A172 (cell line): ENCODE measurements at places on chromosomes 6 and 20. TPM values are rescaled to one million over a fixed set of nuclear protein-coding genes. Genes with fewer than 3 reads are reported as not detected.

DNA sequence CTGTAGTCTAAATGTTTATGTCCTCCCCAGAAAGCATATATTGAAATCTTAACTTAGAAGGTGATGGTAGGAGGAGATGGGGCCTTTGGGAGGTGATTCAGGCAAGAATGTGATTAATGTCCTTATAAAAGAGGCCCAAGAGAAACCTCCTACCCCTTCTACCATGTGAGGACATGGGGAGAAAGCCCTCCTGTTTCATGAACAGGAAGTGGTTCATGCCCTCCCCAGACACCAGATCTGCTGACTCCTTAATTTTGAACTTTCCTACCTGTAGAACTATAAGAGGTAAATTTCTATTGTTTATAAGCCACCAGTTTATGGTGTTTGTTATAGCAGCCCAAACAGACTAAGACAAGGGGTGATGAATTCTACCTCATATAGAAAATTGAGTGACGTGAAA, 8.7 kb upstream of the ECT2L start:
- no peak for DNase-seq

ESR1 gene
- 0.02 TPM in 1 of 2 replicates, not detected in the other for total RNA-seq

GRCh38 chr6:64034291-64034690, 398.7 kb downstream of the PHF3 start:
- DNase-seq = no peak

DNA sequence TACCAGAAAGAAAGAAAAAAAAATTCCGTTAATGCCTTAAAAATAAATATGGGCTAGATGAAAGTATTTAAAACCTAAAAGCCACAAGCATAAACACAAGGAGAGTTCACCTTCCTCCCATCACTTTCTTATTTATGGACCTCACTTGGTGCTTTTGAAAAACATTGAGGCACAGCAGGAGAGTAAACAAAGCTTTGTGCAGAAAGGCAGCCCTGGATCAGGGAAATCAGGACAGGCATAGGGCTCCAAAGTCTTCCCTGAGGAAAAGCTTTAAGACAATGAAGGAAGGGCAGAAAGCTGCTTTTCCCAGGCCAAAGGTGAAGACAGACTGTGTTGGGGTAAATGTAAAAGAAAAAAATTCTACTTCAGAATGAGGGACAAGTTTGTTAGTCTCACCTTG, 207.9 kb downstream of the CLVS2 start:
- no peak for DNase-seq

- DNase-seq = no peak
These were observed 4.0 kb downstream of the ZBTB2 start for GRCh38 chr6:151387175-151387970.

DNA sequence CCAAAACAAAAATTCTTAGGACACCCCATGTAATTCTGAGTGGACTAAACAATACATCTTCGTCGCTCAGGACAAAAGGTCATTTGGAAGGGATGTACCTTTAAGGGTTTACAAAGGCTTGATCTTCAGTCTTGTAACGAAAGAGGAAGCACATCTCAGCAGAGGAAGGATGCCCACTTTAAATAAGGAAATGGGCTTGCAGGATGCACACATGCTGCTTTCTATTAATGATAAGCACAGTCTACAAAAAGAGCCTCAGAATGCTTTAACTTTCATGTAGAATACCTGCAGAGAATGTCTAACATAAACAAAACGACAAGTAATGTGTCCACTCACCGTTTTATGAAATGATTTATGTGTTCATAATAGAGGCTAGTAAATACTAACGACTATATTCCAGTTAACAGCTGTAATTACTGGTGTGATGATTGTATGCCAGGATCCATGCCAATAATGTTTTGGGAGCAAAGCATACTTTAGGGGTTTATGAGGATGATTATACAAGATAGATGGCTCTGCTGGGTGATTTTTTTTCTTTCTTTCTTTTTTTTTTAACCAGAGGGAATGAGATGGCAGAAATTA, 216.9 kb downstream of the GMDS start:
- DNase-seq = peak; percentile 52

DNA sequence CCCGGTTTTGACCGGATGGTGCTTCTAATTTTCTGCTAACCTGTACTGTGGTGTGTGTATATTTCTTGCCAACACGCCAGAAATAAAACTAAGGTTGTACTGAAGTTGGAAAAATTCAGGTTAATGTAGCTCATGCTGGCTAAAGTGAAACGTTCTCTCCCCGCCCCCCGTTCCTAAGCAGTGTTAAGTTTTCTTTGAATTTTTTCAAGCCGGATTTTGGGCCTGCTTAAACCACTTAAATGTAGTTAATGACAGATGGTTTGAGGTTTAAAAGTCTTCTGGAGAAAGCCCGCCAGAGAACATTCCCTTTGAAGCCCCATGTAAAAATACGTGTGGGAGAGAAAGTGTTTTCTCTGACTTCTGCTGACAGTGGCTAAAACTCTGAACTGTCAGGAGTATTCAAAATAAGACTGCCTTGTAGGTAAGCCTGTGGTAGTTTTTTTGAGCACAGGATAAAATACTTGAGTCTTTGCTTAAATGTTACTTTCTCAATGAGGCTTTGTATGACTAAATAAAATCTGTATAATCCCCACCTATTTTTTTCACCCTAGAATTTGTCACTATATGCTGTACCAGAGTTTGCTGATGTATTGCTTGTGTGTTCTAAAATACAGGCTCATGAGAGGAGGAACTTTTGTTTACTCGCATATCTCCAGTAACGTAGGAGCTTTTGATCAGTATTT, 101.3 kb downstream of the OR2B2 start:
- DNase-seq = no peak

- no peak for DNase-seq
These were observed 200.3 kb downstream of the DLL1 start for GRCh38 chr6:170090561-170090960.

GRCh38 chr20:48766961-48767960, 60.5 kb downstream of the PREX1 start:
- DNase-seq = no peak

NCR2 gene
- total RNA-seq = not detected in 2 replicates

DNA sequence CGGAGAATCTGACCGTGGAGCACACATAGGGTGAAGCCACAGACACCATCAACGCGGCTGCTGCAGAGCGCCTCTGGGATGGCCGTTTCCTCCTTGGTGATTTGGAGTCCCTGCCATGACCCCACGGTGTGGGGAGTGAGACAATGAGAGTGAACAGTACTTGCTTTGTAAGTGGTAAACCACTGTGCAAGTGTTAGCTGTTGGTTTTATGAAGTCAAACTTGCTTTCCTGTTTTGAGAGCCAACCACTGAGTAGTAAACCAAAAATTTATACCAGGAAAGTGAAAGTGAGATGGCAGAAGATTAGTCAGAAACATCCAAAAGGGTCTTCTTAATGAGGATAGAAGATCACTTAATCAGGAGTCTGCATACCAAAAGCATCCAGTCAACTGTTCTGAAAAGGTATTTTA, 160.7 kb downstream of the FOXC1 start:
- DNase-seq = no peak

SLC25A27 gene
- total RNA-seq = 0.02 and 2.9 TPM in 2 replicates

GRCh38 chr6:113894712-113895674, 37.8 kb downstream of the MARCKS start:
- no peak for DNase-seq

GRCh38 chr6:141539617-141540016, 593.1 kb upstream of the GJE1 start:
- no peak for DNase-seq

DNA sequence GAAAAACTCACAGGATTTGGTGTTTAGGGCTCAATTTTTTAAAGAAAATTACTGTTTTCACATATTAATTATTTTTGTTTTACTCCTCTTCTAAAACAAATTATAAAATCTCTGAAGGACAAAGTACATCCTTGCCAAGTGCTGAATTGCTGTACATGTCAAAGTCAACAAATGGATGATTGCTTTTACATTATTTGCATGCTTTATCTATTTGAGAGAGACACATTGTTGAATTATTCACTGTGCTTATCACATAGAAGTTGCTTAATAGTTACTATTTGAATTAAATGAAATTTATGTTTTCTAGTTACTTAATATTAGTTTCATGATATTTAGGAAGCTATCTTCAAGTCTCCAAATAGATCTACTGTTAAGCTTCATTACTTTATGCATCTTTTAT, 318.6 kb upstream of the PTCHD4 start:
- DNase-seq = no peak

DNA sequence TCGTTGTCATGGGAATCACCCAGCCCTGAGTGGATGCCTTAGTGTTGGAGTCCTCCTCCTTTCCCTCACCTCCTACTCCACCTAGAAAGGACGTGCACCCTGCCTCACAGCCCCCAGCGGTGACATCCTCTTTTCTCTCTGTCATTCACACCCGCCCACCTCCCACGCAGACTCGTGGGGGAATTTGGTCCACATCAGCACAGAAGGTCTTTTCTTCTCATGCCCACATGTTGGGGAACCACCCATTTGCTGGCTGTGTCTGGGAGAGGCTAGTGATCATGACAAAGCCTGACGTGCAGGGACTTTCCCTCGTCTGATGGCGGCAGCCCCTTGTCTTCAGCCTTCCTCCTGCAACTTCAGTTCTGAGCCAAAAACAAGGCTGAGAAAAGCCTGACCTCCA, 96.0 kb upstream of the CNKSR3 start:
- DNase-seq = peak; percentile 6

- DNase-seq = no peak
These were observed 50.8 kb downstream of the GRM4 start for GRCh38 chr6:34095136-34095505.

DNA sequence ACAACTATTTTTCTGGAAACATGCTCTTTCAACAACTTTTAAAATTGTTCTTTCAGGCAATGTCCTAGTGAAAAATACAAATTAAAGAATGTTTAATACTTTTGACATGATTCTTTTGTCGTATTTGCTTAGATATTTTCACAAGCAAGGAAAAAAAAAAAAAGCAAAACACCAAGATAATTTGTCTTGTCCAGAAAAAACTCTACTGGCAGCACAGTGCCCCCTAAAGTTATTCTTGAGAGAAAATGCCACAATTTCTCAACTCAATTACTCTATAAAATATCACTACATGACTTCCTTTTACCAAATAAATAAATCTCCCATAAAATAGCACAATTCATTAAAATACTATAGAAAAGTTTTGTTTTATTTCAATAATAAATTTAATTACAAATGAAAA, 652.5 kb upstream of the EPHA7 start:
- no peak for DNase-seq

DNA sequence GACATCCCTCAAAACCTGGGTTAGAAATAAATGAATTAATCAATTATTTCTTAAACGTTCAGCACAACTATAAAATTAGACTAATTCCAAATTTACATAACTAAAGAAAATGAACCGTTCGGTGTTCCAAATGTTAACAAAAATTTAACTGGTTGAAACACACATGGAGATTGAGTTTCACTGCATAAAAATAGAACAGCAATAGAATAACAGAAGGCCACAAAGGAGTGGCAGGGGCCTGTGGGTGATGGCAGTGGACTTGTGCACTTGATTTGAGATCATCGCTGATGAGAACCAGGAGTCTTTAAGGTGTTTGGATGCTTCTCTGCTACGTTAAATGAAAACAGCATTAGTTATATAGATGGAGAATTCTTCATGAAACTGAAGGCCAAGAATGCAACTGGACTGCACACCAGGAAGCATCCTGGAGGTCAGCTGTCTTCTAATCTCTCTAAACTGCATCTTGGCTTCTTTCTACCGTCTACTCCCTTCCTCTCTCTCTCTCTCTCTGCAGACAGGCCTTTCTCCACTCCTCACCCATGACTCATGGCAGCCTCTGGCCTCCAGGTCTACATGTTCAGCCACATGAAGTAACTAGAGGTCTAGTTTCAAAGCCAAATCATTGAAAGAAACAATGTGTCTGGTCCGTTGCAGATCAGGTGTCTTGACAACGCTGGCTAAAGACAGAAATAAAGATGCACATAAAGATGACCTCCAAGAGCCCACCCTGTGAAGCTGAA, 111.3 kb downstream of the SIM1 start:
- DNase-seq = peak; percentile 18

DNA sequence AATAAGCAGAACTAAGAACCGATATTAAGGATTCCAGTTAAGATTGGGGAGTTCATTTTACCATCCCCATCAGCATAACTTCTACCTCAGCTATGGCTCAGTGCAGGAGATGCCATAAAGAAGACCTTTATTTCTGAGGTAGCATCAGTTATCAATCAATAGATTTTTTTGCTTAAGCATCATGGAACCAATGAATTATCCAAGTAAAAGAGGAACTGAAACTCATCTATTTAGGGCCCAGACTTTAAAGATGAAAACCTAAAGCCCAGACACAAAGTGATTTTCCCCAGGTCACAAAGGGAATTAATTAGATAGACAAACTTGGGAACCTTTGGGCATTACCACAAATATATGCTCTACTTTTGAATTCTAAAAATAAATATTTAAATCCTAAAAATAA, 59.2 kb upstream of the TINAG start:
- DNase-seq = no peak

- DNase-seq = no peak
These were observed 26.5 kb downstream of the LBP start for GRCh38 chr20:38372806-38373205.

EPHA7 gene
- not detected in 2 replicates for total RNA-seq

DNA sequence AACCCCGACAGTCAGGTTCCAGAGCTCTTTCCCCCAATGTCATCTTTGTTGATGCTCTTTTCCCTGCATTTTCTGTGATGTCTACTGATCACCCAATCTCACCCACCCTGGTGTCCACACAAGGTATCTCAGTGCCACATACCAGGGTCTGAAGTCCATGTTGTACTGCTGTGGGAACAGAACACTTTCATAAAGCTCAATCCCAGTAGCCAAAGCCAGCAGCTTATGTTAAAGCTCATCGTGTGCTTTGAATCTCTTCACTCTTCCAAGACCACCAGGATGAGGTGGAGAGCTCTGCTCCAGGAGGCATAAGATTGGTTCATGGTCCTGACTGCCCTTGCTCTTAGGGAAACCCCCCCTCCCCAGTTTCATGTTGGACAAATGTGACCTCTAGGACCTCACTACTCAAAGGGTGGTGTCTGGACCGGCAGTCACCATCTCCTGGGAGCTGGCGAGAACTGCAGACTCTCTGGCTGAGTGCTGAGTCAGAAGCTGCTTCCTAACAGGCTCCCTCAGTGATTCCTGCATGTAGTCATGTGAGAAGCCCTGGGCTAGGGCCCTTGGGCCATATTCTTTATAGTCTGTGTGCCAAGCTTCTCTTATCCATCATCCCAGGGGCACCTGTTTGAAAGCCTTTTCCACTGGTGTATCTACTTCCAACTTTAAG, 13.4 kb upstream of the CPNE5 start:
- DNase-seq = peak; percentile 79

- DNase-seq = peak; percentile 8
These were observed 4.9 kb downstream of the SPINT4 start for GRCh38 chr20:45727044-45727443.

DNA sequence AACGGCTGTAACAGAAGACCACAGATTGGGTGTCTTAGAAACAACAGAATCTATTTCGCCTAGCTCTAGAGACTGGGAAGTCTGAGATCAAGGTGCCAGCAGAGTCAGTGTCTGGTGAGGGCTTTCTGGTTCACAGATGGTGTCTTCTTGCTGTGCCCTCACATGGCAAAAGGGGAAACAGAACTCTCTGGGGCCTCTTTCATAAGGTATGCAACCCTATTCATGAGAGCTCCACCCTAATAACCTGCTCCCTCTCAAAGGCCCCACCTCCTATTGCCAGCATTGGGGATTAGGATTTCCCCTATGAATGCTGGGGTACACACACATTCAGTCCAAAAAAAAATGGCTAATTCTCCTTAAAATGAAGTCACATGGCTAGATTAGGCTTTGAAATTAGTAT, 10.0 kb downstream of the TXNDC5 start:
- DNase-seq = no peak

GRCh38 chr6:157898169-157898568, 75.1 kb downstream of the SNX9 start:
- DNase-seq = no peak

- DNase-seq = no peak
These were observed at the start of gene TNFRSF6B for GRCh38 chr20:63696628-63697356. Gene TNFRSF6B (plus strand): TSS chr20:63696652. CDS start chr20:63696768, 116 bp downstream.

SLX4IP gene
- 5.7 and 5.9 TPM in 2 replicates for total RNA-seq
